ENCODE measurements at places on chromosomes 2 and 18. TPM values are rescaled to one million over a fixed set of nuclear protein-coding genes. Genes with fewer than 3 reads are reported as not detected.

Gene ZEB2
- total RNA-seq = 80.4 TPM

Gene TMEM169
- total RNA-seq = 0.80 TPM

Gene INHBB
- total RNA-seq = 35.9 TPM

Gene DRC1
- 3.8 TPM for total RNA-seq

Gene CSRNP3
- total RNA-seq = 3.3 TPM

- no peaks in the 10 kb centered on the region for H3K4me1 ChIP-seq
- no peak for DNase-seq
- H3K4me3 ChIP-seq = no peak overlapping the region
Measured at GRCh38 chr2:69811591-69811990, 17.9 kb upstream of the GMCL1 start.

DNA sequence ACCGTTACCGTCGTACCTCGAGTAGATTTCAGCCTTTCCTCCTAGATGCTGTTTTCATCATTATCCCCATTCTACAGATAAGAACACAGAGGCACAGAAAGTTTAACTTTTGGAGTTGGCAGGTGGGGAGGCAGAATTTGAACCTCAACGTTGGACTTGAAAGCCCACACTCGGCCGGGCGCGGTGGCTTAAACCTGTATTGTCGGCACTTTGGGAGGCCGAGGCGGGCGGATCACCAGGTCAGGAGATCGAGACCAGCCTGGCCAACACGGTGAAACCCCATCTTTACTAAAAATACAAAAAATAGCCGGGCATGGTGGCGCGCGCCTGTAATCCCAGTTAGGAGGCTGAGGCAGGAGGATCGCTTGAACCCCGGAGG, 11.5 kb downstream of the CATIP start:
- H3K36me3 ChIP-seq = no peaks in the 10 kb centered on the region
- DNase-seq = no peak
- H3K27me3 ChIP-seq = no peaks in the 10 kb centered on the region
- peak overlapping the region; percentile 44 for H3K4me3 ChIP-seq
- H3K27ac ChIP-seq = peak overlapping the region; percentile 87

GRCh38 chr2:137493261-137493660, 471.0 kb upstream of the HNMT start:
- H3K36me3 ChIP-seq = no peaks in the 10 kb centered on the region
- no peak overlapping the region for H3K27ac ChIP-seq
- H3K27me3 ChIP-seq = no peaks in the 10 kb centered on the region
- no peaks in the 10 kb centered on the region for H3K4me1 ChIP-seq
- no peak overlapping the region for H3K4me3 ChIP-seq

All from prostate gland (tissue), 2 donors.